Neural progenitor cell (in vitro differentiated cells): ENCODE measurements at places on chromosomes 5 and 9. TPM values are rescaled to one million over a fixed set of nuclear protein-coding genes. Genes with fewer than 3 reads are reported as not detected.

DNA sequence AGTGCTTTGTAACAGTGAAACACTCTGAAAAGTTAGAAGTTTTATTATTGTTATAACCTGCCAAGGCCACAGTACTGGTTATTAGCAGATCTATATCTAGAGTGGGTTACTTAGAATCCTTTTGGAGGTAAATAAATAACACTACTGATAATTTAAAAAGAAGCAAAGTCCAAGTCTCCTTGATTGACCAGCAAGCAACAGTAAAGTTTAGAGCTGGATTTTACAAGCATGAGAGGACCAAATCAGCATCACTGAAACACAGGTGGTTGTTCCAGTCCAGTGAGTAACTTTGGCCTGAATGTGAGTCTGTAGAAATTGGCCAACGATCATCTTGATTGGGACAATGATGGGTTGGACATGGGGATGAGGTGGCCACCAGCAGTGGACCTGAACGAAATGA lies 77.2 kb upstream of the AGXT2 start:
- H3K36me3 ChIP-seq, result no peaks in the 10 kb centered on the region
- no peak overlapping the region for H3K4me3 ChIP-seq
- H3K4me1 ChIP-seq, result no peaks in the 10 kb centered on the region
- no peak for DNase-seq
- no peak overlapping the region for H3K27ac ChIP-seq
- no peaks in the 10 kb centered on the region for H3K27me3 ChIP-seq

IFT74 gene
- total RNA-seq, result 51.5 and 81.2 TPM in 2 replicates

ACSL6 gene
- not detected in 2 replicates for total RNA-seq

FAM153A gene
- total RNA-seq, result 0.50 TPM in 1 of 2 replicates, not detected in the other

DNA sequence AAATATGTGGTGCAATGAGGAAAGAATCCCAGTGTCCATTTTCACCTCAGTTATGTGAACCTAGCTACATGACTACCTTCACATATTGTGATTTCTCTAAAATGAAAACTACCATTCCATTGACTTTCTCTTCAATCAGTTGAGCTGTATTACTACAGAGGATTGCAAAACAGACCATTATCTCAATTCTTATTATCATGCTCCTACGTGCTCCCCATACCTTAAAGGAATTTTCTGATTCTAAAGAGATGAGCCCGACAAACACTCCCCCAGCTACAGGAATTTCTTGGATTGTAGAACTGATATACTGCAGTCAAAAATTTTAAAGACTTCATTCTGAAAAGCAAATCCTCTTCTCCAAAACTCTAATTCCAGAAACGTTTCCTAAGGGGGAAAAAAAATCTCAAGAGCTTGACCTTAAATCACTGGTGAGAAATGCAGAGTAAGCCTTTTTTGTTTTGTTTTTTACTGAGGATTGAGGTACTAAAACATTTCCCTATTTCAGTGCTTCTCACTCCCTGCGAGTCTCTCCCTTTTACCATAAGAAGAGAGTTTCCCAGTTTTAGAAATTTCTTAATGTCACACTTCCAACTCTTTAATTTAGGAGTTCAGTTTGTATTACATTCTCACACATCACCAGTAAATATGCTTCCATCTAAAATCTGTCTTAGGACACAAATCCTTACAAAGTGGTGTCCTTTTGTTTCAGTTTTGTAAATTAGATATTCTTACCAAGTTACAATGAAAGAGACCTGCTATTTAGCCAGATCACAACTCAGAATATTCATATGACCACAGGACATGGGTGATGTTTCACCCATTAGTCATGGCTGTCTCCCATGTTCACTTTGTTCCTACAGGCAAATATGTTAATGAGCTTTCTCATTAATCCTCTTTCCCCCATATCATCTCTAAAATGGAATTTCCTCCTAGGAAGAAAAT lies 203.8 kb downstream of the TSSK1B start:
- no peaks in the 10 kb centered on the region for H3K36me3 ChIP-seq
- H3K27me3 ChIP-seq, result no peaks in the 10 kb centered on the region
- peaks cover 6% of the 10 kb centered on the region for H3K4me1 ChIP-seq
- no peak overlapping the region for H3K4me3 ChIP-seq
- H3K27ac ChIP-seq, result no peak overlapping the region
- no peak for DNase-seq

DNA sequence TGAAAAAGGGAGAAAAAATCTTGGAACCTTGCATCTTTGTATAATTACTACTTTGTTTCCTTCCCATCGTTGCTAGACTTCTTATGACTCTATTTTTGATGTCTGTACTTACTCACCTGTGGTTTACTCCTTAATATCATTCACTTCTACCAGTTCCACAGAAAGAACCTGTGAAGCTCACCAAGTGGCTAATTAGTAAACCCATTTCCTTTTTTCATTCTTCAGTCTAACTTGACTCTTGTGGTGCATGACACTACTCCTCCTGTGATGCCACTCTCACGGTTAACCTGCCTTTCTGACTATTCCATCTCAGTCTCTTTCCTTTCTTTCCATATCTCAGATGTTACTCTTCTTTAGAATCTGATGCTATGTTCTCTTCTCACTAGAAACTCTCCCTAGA lies 14.6 kb downstream of the RECK start:
- peaks cover 8% of the 10 kb centered on the region for H3K4me1 ChIP-seq
- no peaks in the 10 kb centered on the region for H3K36me3 ChIP-seq
- no peak overlapping the region for H3K27ac ChIP-seq
- no peaks in the 10 kb centered on the region for H3K27me3 ChIP-seq
- no peak for DNase-seq

- no peaks in the 10 kb centered on the region for H3K27me3 ChIP-seq
- DNase-seq, result no peak
- H3K36me3 ChIP-seq, result no peaks in the 10 kb centered on the region
- H3K27ac ChIP-seq, result no peak overlapping the region
- peaks cover 9% of the 10 kb centered on the region for H3K4me1 ChIP-seq
- H3K4me3 ChIP-seq, result no peak overlapping the region
Measured at GRCh38 chr9:5626727-5627634, 1.9 kb upstream of the RIC1 start.

GABRP gene
- total RNA-seq, result 0.03 TPM in 1 of 2 replicates, not detected in the other

DNA sequence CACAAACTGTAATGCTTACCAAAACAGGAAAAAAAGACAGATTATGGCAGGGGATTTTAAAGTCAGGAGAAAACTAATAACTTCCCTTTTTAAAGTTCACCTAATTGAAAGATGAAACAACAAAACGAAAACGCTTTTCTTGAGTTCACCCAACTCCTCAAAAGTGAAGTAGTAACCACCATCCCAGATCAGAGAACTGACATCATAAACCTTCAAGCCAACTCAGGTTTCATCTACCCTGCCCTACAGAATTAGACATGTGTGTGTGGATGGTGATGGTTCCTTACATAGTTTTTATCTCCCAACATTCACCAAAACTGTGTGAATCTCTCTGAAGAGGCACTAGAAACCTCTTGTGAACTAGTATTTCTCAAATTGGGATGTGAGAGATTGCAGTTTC lies 195.2 kb upstream of the PTGER4 start:
- H3K36me3 ChIP-seq, result no peaks in the 10 kb centered on the region
- H3K27ac ChIP-seq, result no peak overlapping the region
- H3K4me1 ChIP-seq, result no peaks in the 10 kb centered on the region
- H3K27me3 ChIP-seq, result no peaks in the 10 kb centered on the region

GRCh38 chr5:137778772-137779564 lies 24.8 kb upstream of the HNRNPA0 start:
- H3K36me3 ChIP-seq, result no peaks in the 10 kb centered on the region
- no peak overlapping the region for H3K4me3 ChIP-seq
- no peaks in the 10 kb centered on the region for H3K4me1 ChIP-seq
- no peak overlapping the region for H3K27ac ChIP-seq

- H3K4me3 ChIP-seq, result no peak overlapping the region
- H3K27me3 ChIP-seq, result no peaks in the 10 kb centered on the region
- no peaks in the 10 kb centered on the region for H3K36me3 ChIP-seq
- H3K4me1 ChIP-seq, result peaks cover 3% of the 10 kb centered on the region
Measured at GRCh38 chr9:131923766-131924165, 155.9 kb downstream of the MED27 start.

SNX24 gene
- total RNA-seq, result 7.1 and 21.0 TPM in 2 replicates

PCDHGB5 gene
- total RNA-seq, result 2.0 and 3.7 TPM in 2 replicates

RNF208 gene
- total RNA-seq, result 0.77 and 0.84 TPM in 2 replicates

DNA sequence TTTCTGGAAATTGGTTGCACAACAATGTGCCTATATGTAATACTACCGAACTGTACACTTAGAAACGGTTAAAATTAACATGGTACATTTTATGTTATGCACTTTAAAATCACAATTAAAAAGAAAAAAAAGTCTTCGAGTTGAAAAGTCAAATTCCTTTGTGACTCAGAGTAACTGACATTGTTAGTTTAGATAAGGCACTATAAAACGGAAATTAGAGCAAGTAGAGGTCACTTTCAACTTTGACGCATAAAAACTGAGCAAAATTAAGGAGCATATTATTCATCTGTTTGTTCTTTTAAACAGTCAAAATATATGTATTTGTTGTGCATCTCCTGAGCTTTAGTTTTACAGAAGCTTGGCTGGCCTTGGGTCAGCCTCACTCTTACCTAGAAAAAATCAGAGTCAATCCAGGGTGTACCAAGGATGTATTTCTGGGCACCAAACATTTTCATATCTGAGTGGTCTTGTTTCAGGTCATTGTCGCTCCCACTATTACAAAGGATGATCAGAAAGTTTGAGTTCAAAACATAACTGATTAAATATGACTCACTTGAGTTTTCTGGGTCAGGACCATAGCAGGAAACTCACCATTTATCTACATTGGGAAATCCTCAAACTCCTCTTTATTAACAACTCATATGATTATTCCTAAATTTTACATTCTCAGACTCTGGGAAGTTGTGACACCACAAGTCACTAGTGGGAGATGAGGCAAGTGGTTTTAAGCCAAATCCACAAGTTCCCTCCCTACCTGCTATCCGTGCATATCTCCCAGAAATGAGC lies 160.6 kb downstream of the CCDC192 start:
- H3K27me3 ChIP-seq, result no peaks in the 10 kb centered on the region
- no peaks in the 10 kb centered on the region for H3K4me1 ChIP-seq
- no peak overlapping the region for H3K4me3 ChIP-seq

GRCh38 chr5:88944751-88945531 lies 62.0 kb upstream of the MEF2C start:
- no peak overlapping the region for H3K4me3 ChIP-seq
- H3K27ac ChIP-seq, result no peak overlapping the region
- no peaks in the 10 kb centered on the region for H3K36me3 ChIP-seq
- DNase-seq, result no peak
- peaks cover 21% of the 10 kb centered on the region for H3K4me1 ChIP-seq

DNA sequence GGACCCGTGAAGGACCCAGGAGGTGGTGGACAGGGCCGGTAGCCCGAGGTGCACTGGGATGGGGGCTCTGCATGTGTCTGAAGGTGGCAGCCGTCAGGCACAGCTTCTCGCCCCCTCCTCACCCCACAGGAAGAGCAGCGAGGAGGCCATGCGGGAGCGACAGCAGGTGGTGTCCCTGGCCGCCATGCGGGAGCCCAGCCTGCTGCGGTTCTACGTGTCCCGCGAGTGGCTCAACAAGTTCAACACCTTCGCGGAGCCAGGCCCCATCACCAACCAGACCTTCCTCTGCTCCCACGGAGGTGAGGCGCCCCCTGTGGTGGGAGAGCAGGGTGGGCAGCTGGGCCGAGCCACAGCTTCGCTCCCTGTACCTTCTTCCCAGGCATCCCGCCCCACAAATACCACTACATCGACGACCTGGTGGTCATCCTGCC lies 39.9 kb downstream of the USP20 start:
- H3K27ac ChIP-seq, result no peak overlapping the region
- H3K36me3 ChIP-seq, result no peaks in the 10 kb centered on the region
- no peak for DNase-seq
- no peak overlapping the region for H3K4me3 ChIP-seq

CTNND2 gene
- total RNA-seq, result 13.9 and 14.2 TPM in 2 replicates

PLAC8L1 gene
- 0.51 TPM in 1 of 2 replicates, not detected in the other for total RNA-seq

HK3 gene
- total RNA-seq, result not detected in 2 replicates

TERT gene
- total RNA-seq, result 2.4 and 14.8 TPM in 2 replicates

DNA sequence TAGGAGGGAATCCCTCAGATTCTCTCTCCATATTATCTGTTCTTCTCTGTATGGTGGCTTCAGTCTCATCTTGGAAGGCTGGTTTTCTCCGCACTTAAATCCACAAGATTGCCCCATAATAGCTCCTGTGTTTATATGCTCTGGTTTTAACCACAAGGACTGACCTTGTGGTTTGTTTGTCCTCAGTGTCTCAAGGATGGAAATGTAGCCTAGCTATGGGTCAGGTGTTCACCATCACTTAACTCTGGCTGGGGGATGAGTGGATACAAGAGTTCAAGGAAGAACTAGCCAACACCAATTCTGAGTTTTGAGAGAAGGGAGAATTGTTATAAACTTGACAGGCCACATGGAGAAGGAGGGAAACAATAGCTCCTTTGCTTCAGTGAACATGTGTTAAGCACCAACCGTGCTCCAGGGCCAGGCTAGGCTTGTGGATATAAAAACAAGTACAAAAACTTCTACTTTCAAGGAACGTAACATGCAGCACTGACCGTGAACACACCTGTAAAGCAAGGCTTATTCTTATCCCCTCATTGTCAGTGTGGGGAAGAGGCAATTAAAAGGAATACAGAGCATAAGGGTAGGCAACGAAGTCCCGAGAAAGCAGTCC lies 75.6 kb upstream of the VLDLR start:
- no peak for DNase-seq
- no peak overlapping the region for H3K27ac ChIP-seq
- H3K4me1 ChIP-seq, result no peaks in the 10 kb centered on the region
- no peaks in the 10 kb centered on the region for H3K27me3 ChIP-seq
- H3K36me3 ChIP-seq, result no peaks in the 10 kb centered on the region

DNA sequence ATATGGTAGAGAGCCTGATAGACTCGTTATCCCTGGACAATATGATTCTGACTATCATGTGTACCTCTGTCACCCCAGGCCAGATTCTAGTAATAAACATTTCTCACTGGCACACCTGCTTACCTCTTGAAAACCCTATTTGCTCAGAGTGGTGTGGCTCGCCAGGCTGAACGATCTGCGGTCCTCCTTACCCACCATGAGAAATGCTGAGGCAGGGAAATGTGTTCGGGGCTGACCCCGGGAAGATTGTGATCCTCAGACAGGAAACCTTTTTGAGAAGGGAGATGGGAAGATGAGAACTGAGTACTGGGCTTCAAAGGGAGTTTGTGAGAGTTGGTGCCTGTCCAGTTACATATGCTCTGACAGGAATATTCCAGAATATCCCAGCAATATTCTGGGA lies 10.7 kb upstream of the PRXL2C start:
- no peak overlapping the region for H3K27ac ChIP-seq
- no peak overlapping the region for H3K4me3 ChIP-seq
- DNase-seq, result no peak
- H3K36me3 ChIP-seq, result no peaks in the 10 kb centered on the region

DNA sequence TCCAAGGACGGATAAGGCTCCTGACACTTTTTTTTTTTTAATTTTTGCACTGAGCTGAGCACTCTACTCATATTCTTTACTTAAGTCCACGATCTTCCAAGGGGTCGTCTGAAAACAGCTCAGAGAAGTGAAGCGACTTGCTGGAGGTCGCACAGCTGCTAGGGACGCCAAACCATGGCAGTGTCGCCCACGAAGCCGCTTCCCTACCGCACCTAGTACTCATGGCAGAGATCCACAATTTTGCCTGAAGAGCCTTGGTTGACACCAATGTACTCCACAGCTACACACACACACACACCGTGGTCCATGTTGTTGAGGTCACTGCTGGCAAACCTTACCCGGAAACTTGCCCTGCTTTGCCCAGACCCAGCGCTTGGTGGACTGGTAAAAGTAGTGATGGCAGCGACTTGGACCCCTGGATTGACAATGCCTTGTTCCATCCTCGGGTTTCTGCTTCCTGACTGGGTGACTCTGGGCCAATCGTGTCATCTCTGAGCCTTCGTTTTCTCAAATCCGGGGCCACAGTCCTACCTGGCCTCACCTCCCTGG lies 521 bp upstream of the SLIT3 start:
- peak; percentile 21 for DNase-seq
- peak overlapping the region; percentile 59 for H3K4me3 ChIP-seq
- peaks cover 83% of the 10 kb centered on the region for H3K27me3 ChIP-seq
- H3K4me1 ChIP-seq, result peaks cover 9% of the 10 kb centered on the region
- no peak overlapping the region for H3K27ac ChIP-seq
- H3K36me3 ChIP-seq, result no peaks in the 10 kb centered on the region
